ENCODE measurements at places on chromosomes 11 and 22.

DNA sequence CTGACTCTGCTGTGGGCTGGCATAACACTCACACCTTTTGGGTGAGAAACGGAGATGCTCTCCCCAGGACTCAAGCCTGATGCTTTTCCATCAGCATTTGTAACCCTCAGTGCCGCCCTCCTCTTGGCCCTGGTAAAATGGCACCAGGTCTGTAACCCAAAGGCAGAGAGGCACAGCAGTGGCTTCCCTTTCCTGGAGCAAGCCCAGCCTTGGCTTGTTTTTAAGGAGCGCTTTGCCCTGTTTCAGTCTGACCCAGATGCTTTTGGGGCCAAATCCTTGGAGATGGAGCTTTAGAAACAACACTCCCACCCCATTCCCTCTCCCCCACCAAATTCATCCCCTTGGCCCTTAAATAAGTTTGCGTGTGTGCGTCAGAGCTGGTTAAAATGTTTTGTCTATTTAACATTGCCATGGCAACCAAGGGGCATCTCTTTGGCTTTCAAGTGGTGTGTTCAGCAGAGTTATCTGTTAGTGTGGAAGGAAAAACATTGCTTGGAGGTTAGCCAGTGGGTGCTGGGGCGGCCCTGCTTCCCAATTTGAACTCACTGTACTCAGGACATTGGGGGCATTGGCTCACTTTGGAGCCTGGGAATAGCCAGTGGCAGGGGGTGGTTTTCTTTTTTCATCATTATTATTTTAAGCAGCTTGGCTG lies 134.1 kb downstream of the NAV2 start:
- DNase-seq: no peak

GRCh38 chr11:123473941-123474677 lies 44.0 kb downstream of the GRAMD1B start:
- no peak for DNase-seq

DNA sequence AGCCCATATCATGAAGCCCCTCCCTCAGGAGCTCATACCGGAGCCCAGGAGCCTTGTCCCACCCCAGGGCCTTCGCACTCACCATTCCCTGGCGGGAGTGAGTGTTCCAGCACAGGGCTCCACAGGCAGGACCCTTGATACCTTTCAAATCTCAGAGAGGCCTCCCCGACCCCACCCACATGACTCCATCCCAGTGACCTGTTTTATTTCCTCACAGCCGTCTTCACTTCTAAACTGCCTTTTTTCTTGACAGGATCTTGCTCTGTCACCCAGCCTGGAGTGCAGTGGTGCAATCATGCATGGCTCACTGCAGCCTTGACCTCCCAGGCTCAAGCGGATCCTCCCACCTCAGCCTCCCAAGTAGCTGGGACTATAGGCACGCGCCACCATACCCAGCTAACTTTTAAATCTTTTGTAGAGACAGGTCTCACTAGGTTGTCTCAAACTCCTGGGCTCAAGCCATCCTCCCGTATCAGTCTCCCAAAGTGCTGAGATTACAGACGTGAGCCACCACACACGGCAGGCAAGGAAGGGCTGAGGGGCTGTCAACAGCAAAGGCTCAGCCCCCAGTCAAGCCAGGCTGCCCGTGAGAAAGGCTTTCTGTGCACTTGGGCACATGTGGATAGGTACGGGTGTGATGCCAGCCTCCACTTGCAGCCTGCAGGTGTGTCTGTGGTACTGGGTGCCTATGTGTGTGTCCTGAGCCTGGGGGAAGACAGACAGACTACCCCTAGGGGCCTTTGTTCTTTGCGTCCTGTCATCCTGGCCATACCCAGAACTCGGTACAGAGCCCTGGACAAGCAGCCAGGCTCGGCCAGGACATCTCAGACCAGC lies 9.3 kb downstream of the RPL3 start:
- no peak for DNase-seq

DNA sequence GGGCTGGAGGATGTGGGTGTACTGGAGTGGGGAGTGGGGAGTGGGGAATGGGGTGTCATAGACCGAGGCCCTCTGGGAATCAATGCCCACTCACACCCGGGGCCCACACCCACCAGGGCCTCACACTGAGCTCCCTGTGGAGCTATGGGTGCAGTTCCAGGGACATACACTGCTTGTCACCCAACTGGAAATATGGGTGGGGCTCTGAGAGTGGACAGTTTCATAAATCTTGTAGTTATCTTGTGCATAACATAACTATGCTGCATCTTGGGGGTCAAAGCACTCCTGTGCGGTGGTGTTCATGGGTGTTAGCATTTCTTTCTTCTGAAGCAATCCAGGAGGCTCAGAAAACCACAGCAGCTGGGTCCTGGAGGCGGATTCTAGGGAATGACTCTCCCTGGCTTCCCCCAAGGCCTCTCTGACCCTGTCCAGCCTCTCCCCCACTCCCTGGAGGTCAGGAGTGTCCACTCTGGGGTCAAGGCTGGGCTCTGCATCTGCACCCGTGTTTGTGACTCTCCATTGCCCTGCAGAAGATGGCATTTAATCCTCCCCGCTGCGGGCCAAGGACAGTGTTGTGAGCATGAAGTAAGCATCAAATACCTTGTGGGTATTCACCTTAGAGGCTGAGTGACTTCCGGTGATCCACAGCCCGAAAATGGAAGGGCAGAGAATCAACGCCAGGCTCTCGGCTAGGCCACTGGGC lies 172.5 kb downstream of the CTTN start:
- no peak for DNase-seq

DNA sequence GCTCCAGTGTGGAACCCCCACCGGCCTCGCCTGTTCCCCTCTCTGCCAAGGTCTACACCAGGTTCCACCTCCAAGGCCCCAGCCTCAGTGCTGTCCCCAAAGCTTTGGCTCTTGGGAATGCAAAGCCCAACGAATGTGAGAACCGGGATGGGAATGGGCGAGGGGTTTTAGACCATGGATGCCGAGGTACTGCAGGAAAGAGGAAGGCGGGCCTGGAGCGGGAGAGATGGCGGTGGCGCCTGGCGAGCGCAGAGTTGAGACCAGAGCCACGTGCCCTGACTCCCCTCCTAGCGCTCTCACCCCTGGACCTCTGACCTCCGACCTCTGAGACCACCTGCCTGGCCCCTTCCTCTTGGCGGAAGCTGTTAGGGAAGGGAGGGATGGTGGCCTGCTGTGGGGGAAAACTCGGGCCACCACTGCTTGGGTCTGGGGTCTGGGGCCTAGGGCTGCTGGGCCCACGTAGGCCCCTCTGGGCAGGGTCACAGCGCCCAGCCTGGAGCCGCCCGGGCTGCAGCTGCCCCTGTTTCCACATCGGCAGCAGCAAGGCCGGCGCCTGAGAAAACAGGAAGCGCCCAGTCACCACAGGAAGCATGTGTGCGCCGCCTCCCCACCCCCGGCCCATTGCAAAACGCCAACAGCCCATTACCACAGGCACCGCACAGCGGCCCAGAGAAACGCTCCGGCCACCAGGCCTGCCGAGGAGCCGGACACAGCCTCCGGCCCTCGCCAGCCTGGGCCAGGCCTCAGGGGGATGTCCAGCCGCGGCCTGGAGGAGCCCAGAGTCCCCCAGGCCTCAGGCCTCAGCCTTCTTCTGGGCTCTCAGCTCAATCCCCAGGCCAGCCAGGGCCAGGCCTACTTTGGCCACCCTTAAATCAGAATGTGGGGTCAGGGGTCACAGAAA lies 13.8 kb upstream of the SLC39A13 start:
- DNase-seq: no peak

DNA sequence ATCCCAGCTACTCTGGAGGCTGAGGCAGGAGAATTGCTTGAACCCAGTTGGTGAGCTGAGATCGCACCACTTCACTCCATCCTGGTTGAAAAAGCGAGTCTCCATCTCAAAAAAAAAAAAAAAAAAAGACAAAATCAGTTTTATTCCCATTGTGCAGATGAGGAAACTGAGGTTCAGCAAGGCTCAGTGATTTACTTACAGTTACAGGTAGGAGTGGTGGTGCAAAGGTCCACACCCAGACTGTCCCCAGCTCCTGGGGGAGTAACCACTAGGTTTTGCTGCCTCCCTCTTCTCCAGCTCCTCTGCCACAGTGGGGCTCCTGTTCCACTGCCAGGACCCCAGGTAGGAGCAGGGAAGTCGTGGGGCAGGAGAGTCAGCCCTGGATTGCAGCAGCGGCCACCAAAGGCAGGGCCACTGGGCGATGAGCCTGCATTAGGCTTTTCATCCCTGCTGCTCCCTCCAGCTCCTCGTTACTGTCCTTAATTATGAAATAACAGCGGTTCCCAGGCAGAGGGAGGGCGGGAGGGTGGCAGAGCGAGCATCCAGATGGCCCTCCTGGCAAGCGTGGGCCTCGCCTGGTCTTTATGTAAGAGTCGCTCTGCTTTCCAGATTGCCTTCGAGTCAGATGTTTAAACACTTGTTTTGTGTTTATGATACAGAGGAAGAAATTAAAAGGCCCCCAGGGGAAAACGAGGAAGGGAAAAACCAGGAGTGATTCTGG lies 15.5 kb upstream of the RASD2 start:
- DNase-seq: no peak

DNA sequence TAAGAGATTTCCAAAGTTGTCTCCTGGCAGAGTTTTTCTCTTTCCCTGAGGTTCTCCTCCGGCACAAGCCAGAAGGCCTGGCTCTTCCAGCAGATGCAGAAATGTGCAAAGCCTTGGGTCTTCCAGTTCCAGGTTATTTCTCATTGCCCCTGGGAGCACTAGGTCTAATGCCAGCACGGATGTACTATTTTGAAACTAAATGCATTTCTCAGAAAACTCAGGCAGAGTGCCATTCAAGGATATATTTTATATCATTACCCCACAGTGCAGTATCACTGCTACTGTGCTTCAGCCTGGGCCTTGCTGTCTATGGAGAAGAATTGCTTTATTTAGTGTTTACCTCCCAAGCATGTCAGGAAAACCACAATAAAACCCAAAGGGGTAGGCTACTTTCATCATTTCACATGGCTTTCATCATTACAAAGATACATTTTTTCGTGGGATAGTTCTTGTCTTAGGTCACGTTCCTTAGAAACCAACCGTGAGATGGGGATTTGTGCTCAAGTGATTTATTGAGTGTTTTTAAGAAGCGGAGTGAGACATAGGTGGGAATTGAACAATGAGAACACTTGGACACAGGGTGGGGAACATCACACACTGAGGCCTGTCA lies 22.4 kb upstream of the FZD4 start:
- no peak for DNase-seq

DNA sequence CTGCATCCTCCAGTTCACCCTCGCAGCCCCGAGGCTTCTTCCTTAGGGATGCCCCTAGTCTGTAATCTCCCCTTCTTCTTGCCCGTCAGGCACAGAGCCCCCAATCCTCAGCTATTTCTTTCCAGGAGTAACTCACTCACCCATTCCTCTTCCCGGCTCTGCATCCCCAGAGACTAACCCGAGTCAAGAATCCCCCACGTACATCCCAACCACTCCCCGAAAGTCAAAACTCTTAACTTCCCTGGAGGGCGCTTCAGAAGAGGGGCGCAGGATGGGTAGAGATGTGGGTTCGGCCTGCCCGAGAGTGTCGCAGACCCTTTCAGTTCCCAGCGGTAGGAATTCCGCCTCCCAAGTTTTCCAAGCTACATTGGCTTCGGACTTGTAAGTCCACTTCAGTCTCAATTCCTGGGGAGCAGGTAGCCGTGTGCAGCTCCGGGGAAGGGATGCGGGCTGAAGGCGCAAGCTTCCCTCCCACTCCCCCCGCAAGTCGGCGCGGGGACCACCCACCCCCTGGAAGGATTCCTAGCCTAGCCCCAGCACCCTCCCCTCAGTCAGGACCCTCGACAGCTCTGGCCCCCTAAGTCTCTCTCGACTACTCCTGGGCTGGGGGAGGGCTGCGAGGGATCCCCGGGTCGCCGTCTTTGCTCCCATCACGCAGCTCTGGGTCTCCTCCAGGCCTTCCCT lies 871 bp downstream of the BDNF start:
- DNase-seq: no peak

DNA sequence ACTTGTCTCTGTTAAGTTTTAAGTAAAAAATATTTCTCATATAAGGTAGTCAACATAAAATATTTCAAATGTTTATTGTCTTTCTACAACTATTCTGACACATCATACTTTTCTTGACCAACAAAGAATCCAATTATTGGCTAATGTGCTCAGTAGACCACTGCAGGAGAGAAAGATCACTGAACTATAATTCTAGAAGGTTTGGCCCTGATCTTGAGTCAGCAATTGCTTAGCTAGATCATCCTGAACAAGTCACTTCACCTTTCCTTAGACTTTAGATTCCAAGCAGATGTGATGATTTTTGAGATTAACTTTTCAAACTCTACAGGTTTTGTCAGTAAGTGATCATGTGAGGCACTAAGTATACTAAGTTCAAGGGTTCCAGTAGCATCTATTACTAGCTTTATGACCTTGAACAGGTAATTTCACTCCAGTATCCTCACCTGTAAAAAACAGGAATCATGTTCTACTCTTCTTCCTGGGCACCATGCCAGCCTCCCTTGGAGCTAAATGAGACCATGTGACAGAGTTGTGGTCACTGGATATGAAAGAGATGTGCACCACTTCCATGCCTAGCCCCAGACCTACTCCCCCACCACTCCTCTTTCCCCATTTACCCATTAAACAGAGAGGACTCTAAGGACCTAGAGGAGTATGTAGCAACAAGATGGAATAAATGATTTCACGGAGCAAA lies 17.3 kb downstream of the PGM2L1 start:
- DNase-seq: no peak

GRCh38 chr11:105155679-105156078 lies 16.1 kb upstream of the CARD18 start:
- DNase-seq: no peak

DNA sequence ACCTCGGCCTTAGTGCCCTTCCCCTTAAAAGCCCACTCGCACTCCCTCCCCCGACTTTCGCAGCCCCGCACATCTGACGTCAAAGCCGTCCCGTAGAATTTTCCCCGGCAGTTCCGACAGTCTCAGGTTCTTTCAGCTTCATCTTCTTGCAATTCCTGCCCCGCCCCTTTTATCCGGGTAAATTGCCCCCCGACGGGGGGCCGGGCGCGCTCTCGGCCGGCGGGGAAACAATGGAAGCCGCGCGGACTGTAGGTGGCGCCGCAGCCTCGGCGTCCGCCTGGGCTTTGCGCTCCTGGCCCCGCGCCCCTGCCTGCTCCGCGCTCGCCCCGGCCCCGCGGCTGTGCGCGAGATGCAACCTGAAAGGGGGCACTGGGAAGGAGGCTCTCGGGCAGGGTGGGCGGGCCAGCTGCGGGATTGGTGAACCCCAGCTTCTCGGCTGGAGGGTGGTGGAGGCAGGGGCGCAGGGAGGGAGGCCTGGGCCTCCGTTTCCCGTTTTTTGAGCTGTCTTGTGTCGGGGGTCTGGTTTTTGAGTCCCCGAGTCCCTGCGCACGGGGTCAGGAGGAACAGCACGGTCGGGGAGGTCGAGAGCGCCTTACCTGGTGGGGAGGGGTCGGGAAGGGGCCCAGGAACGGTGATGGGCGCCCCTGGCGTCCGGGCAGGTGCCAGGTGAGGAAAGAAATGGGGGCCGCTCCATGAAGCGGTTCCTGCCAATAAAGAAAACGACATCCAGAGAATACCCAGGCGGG lies 859 bp upstream of the FGF19 start:
- DNase-seq: no peak

DNA sequence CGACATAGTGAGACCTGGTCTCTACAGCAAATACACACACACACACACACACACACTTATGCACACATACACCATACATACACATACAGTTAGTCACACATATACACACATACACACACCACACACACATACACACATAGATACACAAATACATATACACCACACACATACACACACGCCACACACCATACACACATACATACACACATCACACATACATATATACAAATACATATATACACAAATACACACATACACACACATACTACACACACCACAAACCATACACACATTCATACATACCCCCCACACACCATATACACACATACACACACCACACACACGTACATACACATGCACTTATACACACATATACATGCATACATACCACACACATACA lies 57.7 kb downstream of the MICAL2 start:
- DNase-seq: no peak

- no peak for DNase-seq
Measured at GRCh38 chr22:50577987-50578775, at the start of gene CPT1B. Gene CPT1B, minus strand, starts transcription at chr22:50578427. Its CDS starts 512 bp downstream, at chr22:50577915.

All from mesenteric fat pad (tissue), 1 donor.